CD4-positive, alpha-beta T cell treated with Interferon alpha-2 for 1 hour (primary cell): ENCODE measurements at places on chromosomes 4 and X.

DNA sequence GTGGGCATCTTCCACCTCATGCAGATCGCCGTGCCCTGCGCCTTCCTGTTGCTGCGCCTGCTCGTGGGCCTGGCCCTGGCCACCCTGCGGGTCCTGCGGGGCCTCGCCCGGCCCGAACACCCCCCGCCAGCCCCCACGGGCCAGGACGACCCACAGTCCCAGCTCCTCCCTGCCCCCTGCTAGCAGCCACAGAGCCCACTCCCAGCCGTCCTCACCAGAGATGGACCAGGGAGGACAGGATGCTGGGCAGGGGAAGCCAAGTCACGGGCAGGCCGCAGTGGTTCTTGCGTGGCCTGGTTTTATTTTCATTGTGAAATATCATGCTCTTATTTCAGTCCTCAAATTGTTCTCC lies 15.1 kb downstream of the DGKQ start:
- no peak for DNase-seq

GRCh38 chrX:54786967-54787366 lies 11.1 kb downstream of the ITIH6 start:
- DNase-seq: peak; percentile 50

DNA sequence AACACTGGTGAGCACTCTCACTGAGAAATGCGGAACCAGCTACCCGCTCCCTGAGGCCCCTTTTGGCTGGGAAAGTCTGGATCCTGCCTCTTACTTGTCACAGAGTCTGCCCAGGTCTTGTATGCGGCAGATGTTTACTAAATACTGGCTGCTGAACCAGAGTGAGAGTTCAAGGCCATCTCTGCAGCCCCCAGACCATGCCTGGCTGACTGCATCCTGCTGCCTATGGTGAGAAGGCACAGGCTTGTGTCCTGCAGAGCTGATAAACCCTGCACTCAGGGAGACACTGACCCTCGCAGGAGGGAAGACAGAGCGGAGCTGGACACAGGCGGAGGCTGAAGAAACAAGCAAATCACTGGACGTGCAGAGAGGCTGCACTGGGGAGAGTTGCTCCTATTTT lies 46.5 kb downstream of the JAKMIP1 start:
- DNase-seq: no peak

- DNase-seq: no peak
Observed at GRCh38 chr4:22474636-22475310, 41.1 kb downstream of the ADGRA3 start.

DNA sequence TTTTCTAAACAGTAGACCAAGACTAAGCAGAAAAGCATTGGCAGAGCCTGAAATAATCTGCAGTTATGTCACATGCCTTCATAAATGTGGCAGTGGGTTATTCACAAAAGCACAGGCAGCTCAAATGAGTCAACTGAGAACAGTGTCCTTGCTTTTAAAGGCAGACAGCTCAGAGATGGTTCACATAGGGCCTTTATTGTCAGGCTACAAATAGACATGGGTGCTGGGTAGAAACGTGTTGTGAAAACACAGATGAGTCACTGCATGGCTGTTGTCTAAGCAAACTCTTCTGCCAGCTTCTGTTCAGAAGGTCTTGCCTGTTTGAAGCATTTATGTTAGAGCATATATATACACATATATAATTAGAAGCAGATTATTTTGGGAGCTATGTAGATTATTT lies 118.0 kb downstream of the SLC4A4 start:
- no peak for DNase-seq

- DNase-seq: no peak
Observed at GRCh38 chr4:82744284-82744968, 54.2 kb downstream of the SCD5 start.
